ENCODE measurements at places on chromosomes 4 and X.

GRCh38 chr4:152029631-152030030, 268.8 kb upstream of the GATB start:
- no peak for DNase-seq

GRCh38 chr4:185127021-185127925, 15.8 kb upstream of the SLC25A4 start:
- no peak for DNase-seq

GRCh38 chr4:2141762-2142451, 82.8 kb downstream of the NAT8L start:
- no peak for DNase-seq

DNA sequence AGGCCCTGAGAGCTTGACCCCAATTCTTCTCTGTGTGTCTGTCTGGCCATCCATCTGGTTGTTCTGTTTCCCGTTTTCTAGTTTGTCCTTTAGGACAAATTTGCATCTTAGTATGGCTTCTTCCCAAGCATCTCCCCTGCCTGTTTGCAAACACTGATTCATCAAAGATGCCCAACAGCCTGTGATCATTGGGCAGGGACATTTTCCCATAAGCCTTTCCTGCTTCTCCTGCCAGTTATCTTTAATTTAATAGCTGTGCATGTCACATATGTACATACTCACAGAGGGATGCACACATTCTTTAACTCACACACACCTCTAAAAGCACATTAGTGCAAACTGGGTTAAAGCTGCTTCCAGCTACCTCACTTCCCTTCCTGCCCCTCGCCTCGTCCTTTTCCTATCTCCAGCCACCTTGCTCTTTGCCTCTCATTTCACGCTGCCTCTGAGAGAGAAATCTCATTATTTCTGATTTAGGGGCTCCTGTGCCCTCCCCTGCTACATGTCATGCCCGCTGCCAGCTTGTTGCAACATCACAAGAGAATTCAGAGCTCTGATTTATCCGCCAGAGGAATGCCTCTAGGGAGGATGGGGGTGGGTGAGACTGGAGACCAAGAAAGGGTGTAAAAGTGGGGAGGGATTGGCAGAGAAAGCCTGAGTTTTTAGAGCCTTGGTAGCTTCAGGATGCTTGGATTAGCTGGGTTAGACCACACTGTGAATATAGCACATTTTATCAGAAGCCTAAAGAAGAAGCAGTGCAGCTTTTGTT, 100.6 kb downstream of the NHS start:
- DNase-seq, result no peak

DNA sequence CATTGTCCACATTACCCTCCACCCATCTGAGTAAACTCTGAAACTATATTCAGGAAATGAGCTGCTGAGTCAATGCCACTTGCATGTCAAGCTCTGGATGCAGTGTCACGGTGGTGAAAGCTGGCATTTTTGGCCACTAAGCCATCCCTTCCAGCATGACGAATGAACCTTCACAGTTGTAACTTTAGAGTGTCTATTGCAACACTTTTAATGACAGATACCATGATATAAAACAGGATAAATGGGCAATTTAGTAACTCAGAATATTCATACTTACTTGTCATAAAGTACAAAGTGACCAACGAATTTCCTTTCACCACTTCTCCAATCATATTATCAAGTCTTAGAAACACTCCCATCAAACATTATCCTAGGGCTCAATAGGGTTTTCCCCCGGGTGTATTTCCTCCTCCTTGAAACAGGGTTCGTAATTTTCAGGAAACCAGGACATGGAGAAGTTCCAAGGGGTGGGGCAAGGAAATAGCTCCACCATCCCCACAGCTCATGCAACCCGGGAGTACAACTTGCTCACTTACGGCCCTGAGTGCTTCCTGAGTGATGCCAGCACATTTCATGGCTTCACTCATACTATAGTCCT, 73.1 kb downstream of the MTHFD2L start:
- DNase-seq, result no peak

- no peak for DNase-seq
Measured at GRCh38 chrX:114798907-114799306, 215.0 kb downstream of the HTR2C start.

GRCh38 chr4:189002475-189002874, 863.2 kb downstream of the TRIML1 start:
- no peak for DNase-seq

DNA sequence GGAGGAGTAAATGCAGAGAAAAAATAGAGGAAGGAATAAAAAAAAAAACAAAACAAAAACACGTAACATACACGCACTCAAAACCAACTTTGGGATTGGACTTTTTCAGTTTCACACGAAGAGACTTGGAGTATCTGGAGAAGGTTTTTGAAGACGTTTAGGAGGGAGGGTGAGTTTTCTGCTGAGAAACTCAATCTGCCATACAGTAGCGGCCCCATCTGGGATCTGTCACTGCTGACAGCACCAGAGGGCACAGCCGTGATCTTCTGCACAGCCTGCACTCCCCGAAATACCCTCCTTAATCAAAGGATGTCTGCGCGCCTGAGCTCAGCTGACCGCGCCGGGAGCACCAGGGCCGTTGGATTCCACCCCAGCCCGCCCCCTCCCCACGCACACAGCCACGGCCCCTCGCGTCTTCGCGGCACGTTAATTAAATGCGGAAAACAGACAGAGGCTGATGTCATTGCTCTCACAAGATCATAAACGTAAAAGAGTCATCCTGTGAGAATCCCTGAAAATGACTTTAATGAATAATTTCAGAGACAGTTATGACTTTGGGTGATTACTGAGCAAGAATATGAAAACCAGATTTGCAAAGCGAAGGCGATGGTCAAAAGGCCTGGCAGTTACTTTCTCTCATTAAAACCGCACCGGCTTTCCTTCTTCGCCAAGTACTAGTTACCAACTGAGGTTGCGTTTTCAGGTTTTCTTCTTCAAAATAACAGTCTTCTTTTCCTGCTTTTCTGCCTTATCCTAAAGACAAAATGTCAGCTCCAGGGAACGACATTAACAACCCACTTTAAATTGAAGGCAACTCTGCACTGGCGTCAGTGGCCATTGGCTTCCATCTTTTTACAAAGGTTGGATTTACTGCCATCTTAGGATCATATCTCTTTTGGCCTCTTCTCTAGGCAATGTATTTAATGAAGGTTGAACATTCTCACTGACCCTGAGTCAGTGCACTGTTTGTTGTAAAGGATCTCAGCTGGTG, 10.6 kb downstream of the HAND2 start:
- no peak for DNase-seq

- no peak for DNase-seq
Measured at GRCh38 chr4:22932326-22932725, 239.6 kb downstream of the GBA3 start.

DNA sequence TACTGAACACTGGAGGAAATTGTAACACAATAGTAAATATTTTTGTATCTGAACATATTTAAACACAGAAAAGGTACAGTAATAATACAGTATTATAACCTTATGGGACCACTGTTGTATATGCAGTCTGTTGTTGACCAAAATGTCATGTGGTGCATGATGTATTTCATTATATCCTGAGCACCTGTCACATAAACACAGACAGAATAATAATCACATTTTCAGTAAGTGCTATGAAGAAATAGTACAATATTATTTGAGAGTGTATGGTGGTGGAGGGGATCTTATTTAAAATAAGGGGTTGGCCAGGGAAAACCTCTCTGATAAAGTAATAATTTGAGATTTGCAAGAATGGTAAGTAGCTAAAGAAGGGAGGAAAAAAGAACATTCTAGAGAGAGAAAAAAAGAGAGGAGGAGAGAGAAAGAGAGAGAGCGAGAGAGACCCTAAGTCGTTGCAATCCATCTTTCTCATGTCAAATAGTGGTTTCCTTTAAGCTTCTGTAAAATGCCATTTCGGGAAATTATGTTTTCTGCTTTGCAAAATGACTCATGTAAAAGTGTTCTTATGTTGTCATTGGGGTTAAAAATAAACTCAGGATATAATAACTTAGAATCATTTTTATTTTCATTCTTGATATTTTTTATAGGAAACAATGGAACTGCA, 19.3 kb upstream of the CLNK start:
- no peak for DNase-seq

- DNase-seq, result no peak
Measured at GRCh38 chr4:89722517-89722916, 114.4 kb downstream of the SNCA start.

DNA sequence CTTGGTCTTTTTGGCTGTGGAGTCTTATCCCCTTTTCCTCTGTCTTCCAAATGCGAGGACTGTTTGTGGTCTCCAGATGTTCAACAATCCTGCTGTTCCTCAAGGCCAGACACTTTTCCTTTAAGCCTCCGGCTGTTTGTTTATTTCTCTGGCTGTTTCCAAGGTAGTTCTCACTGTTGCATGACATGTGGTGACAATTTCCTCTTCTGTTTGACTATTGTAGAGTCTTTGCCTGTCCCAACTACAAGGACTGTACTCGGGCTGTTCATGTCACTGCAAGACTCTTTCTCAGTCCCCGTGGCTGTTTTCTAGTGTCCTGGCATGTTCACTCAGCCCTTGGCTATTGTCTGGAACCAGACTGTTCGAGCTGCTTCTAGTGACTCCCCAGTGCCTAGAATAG, 50.6 kb downstream of the ZNF157 start:
- DNase-seq, result no peak

- DNase-seq, result no peak
Measured at GRCh38 chr4:154744341-154744926, 634 bp downstream of the LRAT start.

- DNase-seq, result no peak
Measured at GRCh38 chr4:168386002-168386401, 67.5 kb upstream of the DDX60 start.

Data from stimulated activated CD8-positive, alpha-beta memory T cell treated with anti-CD3 and anti-CD28 coated beads, Interleukin-4, amount 100 ng/mL, for 1 hour (primary cell).